ENCODE measurements at places on chromosomes 5 and 9.

DNA sequence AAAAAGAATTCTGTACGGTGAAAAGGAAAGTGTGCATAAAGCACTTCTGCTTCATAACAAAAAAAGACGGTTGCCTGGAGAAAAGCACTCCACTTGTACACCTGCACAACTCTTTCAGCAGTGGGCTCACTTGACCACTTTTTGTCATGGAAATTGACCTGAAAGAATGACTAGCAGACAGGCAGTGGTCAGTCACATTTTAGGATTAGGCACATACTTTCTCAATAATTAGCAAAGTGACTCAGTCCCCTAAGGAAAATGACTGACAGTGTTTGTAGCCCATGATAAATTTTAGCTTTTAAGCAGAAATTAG, 169.3 kb downstream of the FANCC start:
- DNase-seq: no peak

DNA sequence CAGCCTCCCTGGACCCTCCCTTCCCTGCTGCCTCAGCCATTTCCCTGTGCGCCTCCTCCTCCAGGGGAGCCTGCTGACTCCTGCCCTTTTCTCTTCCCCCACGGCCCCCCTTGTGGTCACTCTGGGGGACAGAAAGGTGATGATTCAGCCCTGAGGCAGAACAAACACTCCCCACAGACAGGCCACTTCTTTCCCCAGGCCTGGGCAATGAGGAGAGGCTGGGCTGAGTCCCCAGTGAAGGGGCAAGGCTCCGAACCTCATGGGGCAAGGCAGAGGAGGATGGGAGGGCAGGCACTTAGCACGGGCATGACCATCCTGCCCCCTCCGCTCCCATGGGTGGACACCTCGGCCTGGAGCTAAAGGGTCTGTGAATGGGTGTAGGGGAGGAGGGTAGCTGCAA, 21.0 kb downstream of the CSF1R start:
- DNase-seq: no peak

- DNase-seq: no peak
Observed at GRCh38 chr9:92794426-92794825, 29.8 kb upstream of the BICD2 start.

DNA sequence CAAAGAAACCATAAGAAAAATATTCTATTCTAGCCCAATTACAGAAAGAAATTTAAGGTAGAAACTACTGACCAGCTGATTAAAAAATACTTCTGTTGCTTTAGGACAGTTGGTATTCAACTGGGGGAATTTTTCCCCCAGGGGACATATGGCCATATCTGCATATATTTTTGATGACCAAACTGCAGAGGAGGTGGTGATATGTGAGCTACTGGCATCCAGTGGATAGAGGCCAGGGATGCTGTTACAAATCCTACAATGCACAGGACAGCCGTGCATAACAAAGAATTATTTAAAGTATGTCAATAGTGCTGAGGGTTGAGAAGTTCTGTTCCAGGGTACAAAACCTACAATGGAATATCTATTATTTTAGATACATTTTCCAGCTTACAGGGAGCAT, 24.0 kb downstream of the ZFR start:
- DNase-seq: no peak

DNA sequence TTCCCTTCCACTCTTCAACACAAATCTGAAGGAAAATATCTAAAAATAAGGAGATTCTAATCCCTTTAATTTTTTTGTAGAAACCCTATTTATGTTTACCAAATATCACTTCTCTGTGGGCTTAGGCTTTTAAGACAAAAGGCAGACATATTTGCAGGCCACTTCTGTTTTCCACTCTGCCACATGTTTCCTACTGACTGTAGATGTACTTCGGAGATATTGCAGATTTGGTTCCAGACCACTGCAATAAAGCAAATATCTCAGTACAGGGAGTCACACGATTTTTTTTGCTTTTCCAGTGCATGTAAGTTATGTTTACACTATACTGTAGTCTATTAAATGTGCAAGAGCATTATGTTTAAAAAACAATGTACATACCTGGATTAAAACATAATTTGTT, 219.0 kb downstream of the SREK1 start:
- no peak for DNase-seq

- peak; percentile 61 for DNase-seq
Observed at GRCh38 chr5:53476531-53477480, 3.6 kb upstream of the FST start.

GRCh38 chr5:133889271-133889905, 79.0 kb downstream of the C5orf15 start:
- DNase-seq: no peak

- no peak for DNase-seq
Observed at GRCh38 chr9:130220352-130220751, 45.2 kb upstream of the HMCN2 start.

DNA sequence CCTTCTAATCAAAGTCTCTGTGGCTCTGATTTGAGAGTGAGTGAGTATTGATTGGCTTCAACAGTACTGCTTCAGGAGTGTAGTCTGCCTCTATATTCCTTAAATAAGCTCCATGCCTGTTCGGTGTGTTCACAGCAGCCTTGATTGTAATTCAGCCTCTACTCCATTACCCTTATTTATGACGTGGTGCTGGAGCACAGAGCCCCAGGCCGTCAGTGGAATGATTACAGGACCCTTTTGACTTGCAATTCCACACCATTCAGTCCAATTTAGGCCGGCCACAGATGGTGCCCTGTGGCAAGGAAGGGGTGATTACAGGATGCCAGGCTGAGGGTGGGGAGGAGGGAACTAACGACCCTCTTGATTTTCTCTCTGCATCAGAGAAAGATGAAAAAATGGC, 110.3 kb downstream of the ASTN2 start:
- no peak for DNase-seq

DNA sequence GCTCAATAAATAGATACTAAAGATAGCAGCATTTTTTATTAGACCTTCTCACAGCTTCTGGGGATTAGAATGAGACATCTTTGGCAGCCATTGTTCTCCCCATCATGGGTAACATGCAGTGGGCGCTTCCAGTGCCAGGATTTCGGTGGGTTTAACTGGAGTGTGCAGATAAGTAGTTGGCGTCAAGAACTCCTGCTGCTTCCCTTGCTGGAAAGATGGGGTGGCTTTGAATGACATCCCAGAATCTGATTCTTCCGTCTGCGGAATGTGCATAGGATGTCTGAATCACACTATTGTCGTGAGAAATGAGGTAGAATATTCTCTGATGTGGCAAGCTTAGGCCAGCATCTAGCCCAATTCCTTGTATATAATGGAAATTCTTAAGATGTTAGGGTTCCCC, 7.3 kb downstream of the SFXN1 start:
- no peak for DNase-seq

Measured in right lobe of liver (tissue), 6 donors.